ENCODE measurements at places on chromosomes 16 and 17.
A peak's percentile ranks its signal among the peaks of the same experiment; 100 is the strongest.

GRCh38 chr16:21203155-21203797 is 8.1 kb downstream of the ZP2 start:
- DNase-seq: no peak

- no peak for DNase-seq
These were observed 7.4 kb upstream of the TMEM204 start for GRCh38 chr16:1525871-1526607.

DNA sequence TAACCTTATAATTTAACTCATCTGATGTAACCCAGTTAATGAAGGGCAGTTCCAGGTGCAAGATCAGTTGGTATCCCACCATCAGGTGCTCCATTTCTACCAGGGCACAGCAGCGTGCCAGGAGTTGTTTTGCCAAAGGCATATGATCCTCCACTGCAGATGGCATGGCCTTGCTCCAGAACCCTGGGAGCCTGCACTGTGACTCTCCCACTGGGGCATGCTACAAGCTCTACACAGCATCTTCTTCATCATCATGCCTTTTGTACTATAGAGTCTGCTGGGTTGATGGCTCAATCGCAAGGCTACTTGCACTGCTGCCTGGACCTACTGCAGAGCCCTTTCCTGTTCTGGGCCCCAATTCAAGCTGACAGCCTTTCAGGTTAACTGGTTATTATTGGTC is 11.3 kb upstream of the MAPT start:
- no peak for DNase-seq

DNA sequence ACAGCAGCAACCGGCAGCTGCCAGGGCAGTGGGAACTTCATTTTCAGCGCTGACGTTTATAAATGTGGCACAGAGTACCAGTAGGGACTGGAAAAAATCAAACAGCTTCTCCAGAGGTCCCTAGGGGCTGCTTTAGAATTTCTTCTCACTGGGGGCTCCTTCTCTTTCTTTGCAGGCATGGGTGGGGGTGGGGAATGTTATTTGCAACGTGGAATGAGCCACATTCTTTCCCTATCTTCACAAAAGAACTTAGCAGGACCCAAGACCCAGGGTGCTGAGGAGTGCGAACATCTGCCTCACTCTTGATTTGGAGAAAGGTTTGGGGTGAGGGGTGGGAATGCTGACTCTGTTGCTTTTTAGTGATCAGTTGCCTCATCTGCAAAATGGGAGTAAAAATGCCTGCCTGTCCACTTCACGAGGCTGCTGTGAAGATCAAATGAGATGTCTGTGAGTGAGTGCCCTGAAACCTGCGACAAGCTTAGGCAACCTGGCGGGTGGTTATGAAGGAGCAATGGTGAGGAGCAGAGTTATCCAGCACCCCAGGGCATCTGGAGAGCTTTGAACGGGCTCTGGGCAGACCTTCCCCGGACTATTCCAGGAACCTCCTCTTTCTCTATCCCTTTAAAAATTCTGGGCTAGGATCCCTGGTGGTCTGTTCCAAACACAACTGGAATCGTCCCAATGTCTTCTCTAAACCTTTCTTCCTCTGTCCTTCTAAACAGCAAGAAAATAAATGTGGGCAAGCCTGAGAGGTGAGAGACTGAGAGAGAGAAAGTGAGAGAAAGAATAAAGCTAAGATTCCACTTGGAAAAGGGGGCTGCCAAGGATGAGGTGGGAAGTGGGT is 10.7 kb upstream of the PIPOX start:
- DNase-seq: peak; percentile 57

DNA sequence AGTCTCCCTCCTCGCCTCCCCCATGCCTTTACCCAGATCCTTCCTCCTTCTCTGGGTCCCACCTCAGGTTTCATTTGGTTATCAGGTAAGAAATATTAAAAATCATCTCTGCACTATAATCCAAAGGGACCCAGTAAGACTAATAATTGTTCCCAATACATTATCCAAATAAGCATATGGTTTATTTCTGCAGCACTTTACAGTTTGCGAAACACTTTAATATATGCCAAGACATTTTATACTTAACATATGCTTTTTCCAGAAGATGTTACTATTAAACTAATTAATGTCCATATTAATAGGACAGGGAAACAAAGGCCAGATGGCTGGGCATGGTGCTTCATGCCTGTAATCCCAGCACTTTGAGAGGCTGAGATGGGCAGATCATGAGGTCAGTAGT is 33.3 kb downstream of the CD300LF start:
- DNase-seq: no peak

All from H9 (cell line).